ENCODE measurements at places on chromosomes 5 and 9.

GRCh38 chr9:114396558-114397218, 8.9 kb upstream of the AKNA start:
- no peak for DNase-seq

DNA sequence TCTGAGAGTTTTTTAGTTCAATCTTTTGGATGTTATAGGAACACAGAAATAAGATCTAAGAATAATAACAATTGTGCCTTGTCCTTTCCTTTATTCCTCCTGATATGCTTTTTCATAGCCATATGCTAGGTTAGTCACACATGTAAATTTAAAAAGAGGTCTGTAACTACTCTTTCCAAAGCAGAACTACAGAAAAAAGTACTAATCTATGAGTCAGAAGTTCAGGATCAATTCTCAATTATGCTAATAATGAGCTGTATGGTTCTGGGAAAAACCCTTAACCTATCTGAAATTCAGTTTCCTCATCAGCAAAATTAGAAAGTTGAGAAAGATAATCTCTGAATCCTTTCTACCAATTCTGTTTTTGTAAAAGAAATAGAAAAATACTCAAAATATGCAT, 44.4 kb downstream of the ANKRD31 start:
- DNase-seq: no peak

DNA sequence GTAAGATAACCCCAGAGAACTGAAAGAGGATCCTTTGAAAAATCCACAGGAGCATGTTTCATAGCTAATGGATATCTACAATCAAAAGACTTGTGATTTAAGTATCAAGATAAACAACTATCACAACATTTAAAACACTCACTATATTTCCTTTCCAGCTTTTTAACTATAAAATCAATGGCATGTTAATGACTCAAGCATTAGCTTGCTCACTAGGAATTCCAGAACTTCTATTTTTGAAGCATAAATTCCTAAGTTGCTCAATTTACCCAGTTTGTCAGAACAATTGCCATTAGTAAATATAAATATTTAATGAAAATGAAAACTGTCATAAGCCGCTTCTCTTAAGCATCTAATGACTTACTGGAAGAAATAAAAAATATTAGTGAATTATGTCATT, 355.3 kb downstream of the PRELID2 start:
- DNase-seq: no peak

- no peak for DNase-seq
These were observed 70.4 kb upstream of the TBCA start for GRCh38 chr5:77846422-77847128.

- DNase-seq: no peak
These were observed 55.7 kb downstream of the LHFPL2 start for GRCh38 chr5:78592735-78593386.

Data from activated naive CD4-positive, alpha-beta T cell treated with anti-CD3 and anti-CD28 coated beads, Interleukin-2, amount 50 U/mL, for 16 hours (primary cell).